Thyroid gland (tissue), 4 donors: ENCODE measurements at places on chromosomes 16 and 17.

DNA sequence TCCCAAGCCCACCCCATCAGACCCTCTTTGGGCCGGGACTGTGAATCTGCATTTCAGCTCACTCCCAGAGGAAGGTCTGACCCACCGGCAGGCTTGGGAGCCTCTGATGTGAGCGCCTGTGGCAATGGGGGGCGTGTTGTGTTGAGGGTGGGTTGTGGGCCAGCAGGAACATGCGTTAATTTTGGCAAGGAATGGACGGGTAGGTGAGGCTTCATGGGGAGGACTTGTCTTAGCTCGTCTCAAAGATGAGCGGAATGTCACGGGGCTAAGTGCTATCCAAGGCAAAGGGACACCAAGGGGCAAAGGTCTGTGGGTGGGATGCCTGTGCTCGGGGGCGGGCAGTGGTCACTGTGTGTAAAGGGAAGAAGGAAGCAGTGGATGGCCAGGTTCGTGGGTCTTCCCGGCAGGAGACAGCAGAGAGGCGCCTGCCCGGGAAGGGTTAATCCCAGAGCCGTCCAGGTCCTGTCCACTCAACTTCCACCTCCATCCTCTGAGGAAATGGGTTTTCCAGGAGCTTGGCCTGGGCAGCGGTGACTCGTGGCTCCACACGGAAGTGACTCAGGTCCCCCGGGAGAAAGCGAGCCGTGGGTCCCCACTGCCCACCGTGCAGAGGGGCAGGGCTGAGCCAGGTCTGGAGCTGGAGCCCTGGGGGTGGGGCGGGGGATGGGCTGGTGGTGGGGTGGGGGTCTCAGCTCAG lies 17.4 kb downstream of the ADGRG1 start:
- DNase-seq, result no peak

GRCh38 chr17:49667854-49668253 lies 10.0 kb downstream of the SPOP start:
- no peak for DNase-seq

DNA sequence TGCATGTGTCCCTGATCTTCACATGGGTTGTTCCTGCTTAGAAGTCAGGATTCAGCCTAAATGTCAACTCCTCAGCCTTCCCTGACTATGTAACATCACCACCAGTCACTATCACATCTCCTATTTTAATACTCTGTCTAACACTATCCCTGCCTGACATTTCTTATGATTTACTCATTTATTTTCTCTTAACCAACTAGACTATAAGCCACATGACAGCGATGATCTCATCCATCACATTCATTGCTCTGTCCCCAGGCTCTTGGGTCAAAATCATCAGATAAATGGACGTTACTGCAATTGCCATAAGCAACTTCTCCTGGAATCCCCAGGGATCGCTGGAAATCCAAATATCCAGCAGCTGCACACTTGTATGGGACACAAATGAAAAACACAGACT lies 15.7 kb downstream of the CDRT4 start:
- DNase-seq, result no peak

- no peak for DNase-seq
These were observed 9.1 kb downstream of the CRHR1 start for GRCh38 chr17:45792995-45793755.

DNA sequence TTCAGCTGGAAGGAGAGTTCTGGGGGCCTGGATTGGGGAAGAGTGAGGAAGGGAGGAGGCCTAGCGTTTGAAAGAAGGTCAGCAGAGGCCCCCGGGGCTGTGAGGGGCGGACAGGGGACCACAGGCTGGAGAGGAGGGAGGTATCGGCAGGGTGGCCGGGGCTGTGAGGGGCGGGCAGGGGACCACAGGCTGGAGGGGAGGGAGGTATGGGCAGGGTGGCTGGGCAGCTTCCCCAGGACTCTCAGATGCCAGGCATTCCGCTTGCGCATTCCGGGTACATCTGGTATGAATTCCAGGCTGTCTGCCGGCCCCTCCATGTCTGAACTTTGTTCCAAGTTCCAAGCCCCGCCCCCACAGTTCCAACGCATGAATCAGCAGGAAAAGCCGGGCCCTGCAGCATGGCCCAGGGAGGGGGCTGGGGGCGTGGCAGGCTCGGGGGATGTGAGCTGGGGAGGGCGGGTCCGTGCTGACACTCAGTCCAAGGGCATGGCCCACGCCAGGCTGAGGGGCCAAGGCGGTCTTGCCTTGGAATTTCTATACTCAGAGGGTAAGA lies 4.3 kb upstream of the TLCD2 start:
- peak; percentile 100 for DNase-seq

GRCh38 chr17:41322094-41322902 lies 6.8 kb upstream of the KRTAP17-1 start:
- DNase-seq, result peak; percentile 39

DNA sequence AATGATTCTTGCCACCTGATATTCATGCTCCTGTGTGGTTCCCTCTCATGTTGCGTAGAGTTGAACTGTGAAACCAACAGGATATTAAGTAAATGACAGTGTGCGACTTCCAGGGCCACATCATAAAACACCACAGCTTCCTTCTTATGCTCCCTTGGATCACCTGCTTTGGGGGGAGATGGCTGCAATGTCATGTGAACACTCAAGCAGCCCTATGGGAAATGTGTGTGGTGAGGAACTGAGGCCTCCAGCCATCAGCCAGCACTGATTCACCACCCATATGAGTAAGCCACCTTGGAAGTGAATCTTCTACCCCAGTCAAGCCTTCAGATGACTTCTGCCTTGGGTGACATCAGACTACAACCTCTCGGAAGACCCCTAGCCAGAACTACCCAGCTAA lies 427.5 kb downstream of the UTP18 start:
- DNase-seq, result no peak

DNA sequence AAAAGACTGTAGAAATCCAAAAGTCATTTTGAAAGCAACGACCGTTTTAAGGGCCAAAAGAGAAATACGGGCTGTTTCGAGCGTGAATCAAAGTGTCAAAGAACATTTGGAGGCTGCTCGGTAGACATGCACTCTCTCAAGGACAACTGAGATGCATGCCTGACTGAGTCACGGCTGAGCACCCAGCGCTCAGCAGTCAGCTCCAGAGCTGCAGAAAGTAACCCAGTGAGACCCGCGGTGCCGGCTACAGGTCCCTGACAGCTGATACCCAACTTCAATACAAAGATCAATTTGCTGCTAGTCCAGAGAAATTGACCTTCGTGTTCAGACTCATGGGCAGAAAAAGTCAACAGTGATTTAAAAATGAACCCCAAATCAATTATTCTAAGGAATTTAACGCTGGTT lies 214.9 kb downstream of the STX8 start:
- DNase-seq, result peak; percentile 73

GRCh38 chr16:24829153-24829552 lies 16.6 kb upstream of the SLC5A11 start:
- no peak for DNase-seq

GRCh38 chr16:60727851-60728250 lies 1308.4 kb downstream of the CDH8 start:
- no peak for DNase-seq

DNA sequence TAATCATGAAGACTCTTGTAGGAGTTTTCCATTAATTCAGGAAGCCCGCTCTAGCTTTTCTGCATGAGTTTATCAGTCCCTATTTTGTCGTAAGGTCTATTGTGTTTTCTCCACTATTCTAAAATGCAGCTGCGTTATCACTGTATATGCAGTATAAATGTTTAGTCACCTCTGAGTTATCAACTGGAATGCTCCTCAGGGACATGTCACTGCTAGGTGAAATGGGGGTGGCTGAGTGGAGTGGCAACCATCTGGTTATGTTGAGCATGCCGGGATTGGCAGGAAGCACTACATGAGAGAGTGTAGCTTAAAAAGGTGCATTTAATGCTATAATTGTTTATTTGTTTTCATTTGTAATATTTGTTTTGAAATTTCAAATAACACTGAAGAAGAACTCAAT lies 285.2 kb upstream of the ELAC2 start:
- DNase-seq, result no peak

GRCh38 chr17:46995841-46996571 lies 17.0 kb upstream of the RPRML start:
- no peak for DNase-seq

DNA sequence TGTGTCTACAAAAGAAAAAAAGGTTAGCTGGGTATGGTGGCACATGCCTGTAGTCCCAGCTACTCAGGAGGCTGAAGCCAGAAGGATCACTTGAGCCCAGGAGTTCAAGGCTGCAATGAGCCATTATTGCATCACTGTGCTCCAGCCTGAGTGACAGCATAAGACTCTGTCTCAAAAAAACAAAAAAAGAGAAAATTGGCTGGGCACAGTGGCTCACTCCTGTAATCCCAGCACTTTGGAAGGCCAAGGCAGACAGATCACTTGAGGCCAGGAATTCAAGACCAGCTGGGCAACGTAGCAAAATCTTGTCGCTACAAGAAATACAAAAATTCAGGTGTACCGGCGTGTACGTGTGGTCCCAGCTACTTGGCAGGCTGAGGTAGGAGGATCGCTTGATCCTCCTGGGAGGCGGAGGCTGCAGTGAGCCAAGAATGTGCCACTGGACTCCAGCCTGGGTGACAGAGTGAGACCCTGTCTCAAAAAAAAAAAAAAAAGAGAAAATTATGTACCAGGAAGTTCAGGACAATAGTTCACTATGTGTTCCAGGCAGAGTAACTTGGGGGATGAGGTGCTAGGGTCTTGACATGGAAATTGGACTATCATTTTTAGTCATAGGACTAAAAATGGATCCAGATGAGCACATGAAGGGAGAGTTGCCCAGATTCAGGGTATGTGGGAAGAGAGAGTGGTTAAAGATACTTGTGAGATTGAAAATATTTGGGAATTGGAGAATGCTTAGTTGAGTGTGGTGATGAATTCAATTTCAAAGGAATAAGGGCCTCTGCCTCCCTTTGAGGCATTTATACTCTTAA lies 11.0 kb downstream of the ALDH3A2 start:
- DNase-seq, result peak; percentile 83

GRCh38 chr16:54847609-54848008 lies 83.1 kb upstream of the IRX5 start:
- no peak for DNase-seq

DNA sequence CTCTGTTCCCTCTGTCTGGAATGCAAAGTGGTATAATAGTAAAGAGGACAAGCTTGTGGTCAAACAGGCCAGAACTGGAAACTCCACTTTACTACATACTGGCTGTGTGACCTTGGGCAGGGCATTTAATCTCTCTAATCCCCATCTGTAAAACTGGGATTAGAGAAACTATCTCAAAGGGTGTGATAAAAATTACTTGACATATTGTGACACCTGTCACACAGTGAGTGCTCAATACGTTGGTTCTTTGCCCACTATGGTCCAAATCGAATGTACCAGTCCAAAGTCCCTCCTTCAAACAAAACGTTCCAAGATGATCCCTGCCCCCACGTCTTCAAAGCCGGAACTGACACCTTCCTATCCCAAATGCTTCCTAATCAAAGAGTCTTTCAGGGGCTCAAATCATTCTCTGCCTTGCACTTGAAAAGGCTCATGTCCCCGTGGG lies 734 bp downstream of the PGAP3 start:
- DNase-seq, result no peak
